Islet precursor cell (in vitro differentiated cells): ENCODE measurements at places on chromosomes 16 and 17.
A peak's percentile ranks its signal among the peaks of the same experiment; 100 is the strongest.

- peak; percentile 12 for DNase-seq
Measured at GRCh38 chr16:83248735-83249463, 558.9 kb upstream of the HSBP1 start.

DNA sequence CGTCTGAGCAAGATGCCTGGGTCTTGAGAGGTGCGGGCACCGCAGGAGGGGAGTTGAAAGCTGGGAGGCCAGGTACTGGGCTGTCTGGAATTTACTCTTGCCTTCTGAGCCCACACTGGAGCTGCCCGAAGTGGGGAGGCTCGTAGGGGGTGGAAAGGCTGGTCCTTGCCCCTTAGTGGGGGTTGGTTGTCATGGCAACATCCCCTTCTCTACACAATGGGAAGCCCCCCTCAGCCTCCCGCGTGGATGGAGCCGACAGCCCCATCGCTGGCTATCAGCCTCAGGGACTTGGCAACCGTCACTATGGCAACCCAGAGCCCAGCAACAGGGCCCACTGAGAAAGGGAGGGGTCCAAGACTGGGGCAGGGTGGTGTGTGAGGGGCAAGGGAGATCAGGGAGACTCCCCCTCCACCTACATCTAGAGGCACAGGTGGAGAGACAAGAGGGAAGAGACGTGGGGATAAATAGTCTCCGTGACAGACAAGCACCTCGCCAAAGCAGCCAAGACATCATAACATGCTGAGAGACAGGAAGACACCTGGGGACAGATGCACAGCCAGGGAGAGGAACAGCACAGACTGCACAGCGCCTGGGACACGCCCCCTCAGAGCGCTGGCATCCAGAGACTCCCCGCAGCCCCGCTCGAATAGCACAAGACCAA lies 5.3 kb upstream of the DNAH2 start:
- DNase-seq, result peak; percentile 74

GRCh38 chr16:88743693-88744576 lies 37.6 kb downstream of the CTU2 start:
- DNase-seq, result peak; percentile 87

DNA sequence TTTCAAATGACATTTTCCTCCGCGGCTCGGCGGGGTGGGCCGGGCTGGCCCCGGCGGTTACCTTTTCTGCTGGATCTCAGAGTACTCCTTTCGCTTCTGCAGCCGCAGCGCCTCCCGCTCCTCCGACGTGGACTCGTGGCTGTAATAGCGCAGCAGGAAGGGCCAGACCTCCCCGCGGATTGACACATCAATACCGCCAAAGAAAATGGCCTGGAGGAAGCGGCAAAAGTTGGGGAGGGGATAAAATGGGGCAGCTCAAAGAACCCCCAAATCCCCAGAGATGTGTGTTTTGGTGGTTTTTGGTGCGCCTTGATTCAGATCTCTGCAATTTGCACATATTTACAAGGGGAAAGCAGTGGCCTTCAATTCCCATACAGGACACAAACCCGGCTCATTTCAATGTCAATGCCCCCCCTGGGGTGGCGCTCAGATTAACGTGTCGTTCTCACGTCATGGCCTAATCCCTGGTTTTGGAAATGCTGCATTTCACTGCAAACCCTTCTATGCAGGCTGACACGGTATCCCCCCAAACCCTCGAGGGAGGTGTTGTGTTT lies 85.9 kb downstream of the TBC1D16 start:
- DNase-seq, result peak; percentile 77

GRCh38 chr17:12627177-12627629 lies 38.5 kb upstream of the MYOCD start:
- DNase-seq, result no peak

DNA sequence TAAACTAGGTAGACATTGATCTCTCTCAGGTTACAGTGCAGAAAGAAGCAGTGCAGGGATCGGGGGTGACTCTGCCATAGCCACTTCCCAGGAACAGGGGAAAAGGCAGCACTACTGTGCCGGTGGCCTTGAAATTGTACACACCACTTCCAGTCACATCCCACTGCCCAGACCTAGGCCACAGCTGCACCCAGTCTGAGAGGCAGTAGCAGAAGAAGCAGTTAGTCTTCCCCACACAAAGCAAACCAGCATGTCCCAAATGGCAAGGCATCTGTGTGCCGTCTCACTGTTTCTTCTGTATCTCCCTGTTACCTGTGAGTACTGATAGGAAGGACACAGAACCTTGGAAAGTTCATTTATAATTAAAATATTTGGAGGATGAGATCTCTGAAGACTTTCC lies 47.0 kb downstream of the TMC6 start:
- DNase-seq, result no peak

GRCh38 chr17:43015579-43015978 lies 6.6 kb downstream of the VAT1 start:
- no peak for DNase-seq
